ENCODE measurements at places on chromosomes 4 and X.
A peak's percentile ranks its signal among the peaks of the same experiment; 100 is the strongest.

GRCh38 chr4:152485726-152486276, 50.1 kb downstream of the FBXW7 start:
- DNase-seq, result peak; percentile 24

DNA sequence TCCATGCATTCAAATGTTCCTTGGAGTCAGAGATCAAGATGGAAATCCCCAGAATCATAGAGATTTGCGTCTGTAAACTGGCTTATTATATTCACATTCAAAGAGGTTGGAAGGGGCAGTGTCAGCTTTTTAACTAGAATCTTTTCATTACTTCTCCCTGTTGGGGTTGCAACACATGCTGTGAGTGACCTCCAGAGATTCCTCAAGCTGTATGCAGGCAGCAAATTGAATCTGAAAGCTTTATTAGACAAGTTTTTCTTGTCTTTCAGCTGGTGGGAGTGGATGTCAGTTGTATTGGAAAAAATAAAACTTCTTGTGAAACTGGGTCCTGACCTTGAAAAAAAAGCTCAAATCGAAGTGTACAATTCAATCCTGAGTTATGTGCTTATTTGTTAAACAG, 736.5 kb upstream of the FTHL17 start:
- DNase-seq, result no peak

- DNase-seq, result no peak
Observed at GRCh38 chr4:18052158-18052557, 30.6 kb upstream of the LCORL start.

- no peak for DNase-seq
Observed at GRCh38 chr4:3702561-3703221, 63.5 kb upstream of the ADRA2C start.

GRCh38 chr4:153497988-153498967, 32.1 kb downstream of the TMEM131L start:
- peak; percentile 53 for DNase-seq

- no peak for DNase-seq
Observed at GRCh38 chr4:1354983-1355275, 7.9 kb downstream of the UVSSA start.

- DNase-seq, result no peak
Observed at GRCh38 chrX:13266641-13267345, 53.1 kb downstream of the ATXN3L start.

DNA sequence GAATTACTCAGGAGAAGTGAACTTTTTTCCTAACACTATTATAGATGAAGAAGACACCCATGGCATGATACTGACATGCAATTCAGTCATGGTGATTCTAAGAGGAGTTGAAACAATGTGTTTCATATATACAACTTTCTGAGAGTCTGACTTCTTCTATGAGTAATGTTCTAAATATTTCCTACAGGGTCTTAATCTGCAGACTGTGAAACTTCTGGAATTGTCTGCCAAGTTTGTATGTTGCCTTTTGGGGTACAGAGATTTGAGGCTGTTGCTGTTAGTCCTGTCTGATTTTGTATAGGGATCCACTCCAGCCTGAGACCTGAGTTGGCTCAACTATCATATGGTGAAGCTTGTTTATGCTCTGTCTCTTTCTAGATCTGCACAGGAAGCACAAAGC, 160.6 kb upstream of the GATB start:
- DNase-seq, result no peak
